Bronchial epithelial cell (primary cell): ENCODE measurements at places on chromosomes 3 and 15.

- no peak for DNase-seq
Measured at GRCh38 chr15:100226107-100226506, 115.7 kb downstream of the ADAMTS17 start.

GRCh38 chr3:139564294-139564861 lies 24.8 kb upstream of the RBP1 start:
- peak; percentile 26 for DNase-seq

GRCh38 chr3:45309876-45310275 lies 78.5 kb upstream of the LARS2 start:
- no peak for DNase-seq

GRCh38 chr15:99993262-99993661 lies 260.0 kb upstream of the LYSMD4 start:
- no peak for DNase-seq

GRCh38 chr15:84570164-84570735 lies 30.6 kb upstream of the ZSCAN2 start:
- no peak for DNase-seq

GRCh38 chr3:49199900-49200281 lies 28.5 kb downstream of the KLHDC8B start:
- no peak for DNase-seq

GRCh38 chr3:160355826-160356225 lies 43.2 kb downstream of the IFT80 start:
- no peak for DNase-seq

DNA sequence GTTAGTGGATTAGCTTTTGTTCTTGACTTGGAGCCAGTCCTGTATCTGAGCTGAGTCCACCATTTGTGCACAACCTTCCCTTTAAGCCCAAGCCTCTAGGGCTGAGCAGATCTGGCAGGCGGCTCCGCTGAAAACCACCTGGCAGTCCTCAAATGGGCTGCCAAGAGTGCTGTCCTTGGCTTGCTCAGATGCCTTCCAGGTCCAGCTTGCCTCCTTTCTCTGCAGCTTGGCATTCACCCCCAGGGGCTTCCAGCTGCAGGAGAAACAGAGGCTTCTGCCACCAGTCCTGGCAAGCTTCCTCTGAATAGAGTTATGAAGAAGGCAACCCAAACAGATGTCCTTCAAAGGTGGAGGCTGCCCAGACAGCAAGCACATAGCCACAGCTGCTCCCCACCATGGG lies 96.7 kb downstream of the LRTM1 start:
- no peak for DNase-seq

- DNase-seq, result no peak
Measured at GRCh38 chr3:195764961-195765706, 44.4 kb downstream of the MUC20 start.
